GM06990 (cell line): ENCODE measurements at places on chromosomes 4 and X.

DNA sequence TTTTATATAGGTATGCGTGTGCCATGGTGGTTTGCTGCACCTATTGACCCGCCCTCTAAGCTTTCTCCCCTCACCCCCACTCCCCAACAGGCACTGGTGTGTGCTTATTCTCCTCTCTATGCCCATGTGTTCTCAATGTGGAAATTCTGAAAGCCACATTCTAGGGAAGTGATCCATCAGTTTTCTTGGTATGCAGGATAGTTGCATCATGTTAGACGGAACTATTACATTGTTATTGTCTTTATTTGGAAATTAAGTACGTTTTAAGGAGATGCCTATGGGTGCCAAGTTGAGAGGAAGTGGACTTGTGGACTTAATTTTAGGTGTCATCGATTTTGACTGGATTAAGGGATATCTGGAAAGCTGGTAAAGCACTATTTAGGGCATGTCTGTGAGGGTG is 204.6 kb downstream of the RBM46 start:
- no peak for DNase-seq

DNA sequence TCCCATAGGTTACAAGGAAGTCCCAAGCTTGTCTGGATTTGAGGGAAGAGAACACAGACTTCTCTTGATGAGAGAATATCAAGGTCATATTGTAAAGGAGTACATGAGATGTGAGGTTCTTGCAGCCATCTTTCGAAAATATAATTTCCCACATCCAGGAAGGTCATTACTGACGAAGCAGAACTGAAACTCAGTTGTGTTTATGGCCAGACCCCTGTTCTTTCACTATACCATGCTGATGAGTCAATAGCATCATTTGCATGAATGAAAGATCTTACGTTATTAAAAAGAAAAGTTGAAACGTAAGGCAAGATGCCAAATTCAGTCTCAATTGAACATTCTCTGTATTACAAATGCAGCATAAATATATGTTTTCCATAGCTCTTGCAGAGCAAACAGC is 14.2 kb upstream of the CCDC149 start:
- no peak for DNase-seq

DNA sequence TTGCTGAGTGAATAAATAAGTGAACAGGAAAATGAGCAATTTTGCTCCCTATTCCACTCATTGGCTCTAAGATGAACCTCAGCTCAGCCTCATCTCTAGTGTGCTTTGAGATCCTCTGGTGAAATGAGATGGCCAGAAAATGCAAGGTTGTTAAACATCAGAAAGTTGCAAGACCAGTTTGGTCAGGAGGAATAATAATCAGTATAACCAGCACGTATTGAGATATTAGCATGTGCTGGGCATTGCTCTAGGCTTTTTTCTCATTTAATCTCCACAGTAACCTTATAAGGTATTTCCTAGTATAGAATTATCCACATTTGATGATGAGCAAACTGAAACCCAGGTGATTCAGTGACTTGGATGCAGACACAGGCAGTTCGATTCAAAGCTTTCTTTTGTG is 110.5 kb upstream of the PAK3 start:
- DNase-seq: no peak

GRCh38 chrX:68234171-68234910 is 199.0 kb downstream of the OPHN1 start:
- no peak for DNase-seq

- no peak for DNase-seq
Observed at GRCh38 chr4:83096397-83096796, 18.1 kb downstream of the PLAC8 start.

GRCh38 chr4:105093975-105094374 is 52.7 kb upstream of the TET2 start:
- no peak for DNase-seq

DNA sequence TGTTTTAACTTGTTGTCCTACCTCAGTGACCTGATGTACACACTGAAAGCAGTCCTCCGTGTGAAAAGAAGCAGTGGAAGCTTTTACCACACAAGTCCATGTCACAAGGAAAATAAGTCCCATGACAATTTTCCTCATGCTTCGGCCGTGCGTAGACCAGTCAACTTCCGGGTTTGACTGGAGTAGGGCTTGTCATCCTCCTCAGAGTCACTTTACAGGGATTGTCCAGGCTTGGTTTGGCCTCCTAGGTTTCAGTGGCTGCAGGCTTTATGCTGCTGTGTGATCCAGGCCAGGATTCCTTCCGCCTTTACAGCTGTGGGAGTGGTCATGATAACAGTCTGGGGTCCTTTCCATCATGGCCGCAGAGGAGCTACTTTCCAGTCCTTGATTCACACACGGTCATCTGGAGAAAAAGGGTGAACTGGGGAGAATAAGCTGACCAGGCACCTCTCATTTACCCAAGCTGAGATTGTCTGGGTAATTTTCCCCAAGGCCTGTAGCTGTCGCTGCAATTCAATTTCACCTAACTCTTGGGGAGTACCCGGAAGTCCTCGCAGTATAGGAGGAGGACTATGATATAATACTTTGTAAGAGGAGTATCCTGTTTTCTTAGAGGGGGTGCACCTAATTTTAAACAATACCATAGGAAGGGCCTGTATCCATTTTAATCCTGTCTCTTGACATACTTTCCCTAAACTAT is 206.1 kb upstream of the KLF8 start:
- DNase-seq: no peak

DNA sequence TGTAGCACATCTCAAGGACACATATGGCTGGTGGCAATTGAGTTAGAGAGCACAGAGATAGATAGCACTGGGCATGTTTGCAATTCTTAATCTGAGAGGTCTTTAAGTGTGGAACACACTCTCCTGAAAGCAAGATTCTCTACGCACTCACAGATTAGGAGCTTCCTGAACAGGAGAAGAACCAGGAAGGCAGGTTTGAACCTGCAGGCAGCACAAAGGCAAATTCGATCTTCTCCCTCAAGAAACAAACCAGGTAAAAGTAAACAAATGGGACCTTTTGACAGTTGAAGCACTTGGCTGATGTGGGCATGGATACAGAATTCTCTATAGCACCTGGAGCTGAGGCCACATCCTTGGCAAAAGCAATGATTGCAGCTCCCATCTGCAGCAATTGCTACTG is 24.3 kb downstream of the HS3ST1 start:
- DNase-seq: no peak

GRCh38 chr4:10413177-10413576 is 44.0 kb downstream of the ZNF518B start:
- no peak for DNase-seq

DNA sequence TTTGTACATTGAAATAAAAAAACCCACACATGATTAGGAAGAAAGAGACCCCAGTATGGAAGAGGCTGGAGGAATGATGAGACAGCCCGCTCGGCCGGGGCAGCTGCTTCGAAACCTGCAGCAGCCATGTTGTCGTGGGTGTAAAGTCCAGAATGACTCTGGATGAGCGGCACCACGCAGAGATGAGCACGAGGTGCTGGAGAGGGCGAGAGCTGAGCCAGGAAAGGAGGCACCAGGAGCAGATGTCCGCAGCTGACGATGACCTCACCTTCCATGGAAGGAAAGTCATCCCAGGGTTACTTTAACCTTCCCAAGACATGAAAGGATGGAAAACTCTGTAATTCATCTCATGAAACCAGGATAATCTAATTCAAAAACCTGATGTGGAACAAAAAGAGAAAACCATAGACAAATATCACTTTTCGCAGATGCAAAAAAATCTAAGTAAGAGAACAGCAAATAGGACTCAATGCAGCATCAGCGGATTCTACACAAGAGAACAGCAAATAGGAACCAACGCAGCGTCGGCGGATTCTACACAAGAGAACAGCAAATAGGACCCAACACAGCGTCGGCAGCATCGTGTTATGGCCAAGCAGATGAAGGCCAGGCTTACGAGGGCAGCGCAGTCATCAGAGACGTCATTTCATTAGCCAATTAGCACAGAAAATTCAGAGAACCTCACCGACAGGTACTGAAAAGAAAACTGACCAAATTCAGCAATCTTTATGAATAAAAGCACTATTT is 25.9 kb upstream of the SPON2 start:
- no peak for DNase-seq

DNA sequence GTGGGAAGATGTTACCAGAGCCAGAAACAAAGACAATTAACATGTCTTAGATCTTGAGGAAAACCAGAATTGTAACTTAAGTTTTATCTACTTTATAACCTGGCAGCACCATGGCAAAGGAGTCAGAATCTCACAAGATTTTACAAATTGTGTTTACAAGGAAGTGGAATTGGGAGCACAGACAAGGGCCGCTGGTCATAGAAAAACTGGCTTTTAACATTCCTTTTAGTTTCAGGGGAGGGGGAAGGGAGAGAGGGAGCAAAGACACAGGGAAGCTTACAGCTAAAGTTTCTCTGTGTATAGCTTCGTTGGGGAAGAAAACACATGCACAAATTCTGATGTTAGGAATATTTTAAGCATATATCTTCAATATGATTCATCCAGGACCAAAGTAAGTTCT is 10.3 kb upstream of the UGT2B11 start:
- DNase-seq: no peak

DNA sequence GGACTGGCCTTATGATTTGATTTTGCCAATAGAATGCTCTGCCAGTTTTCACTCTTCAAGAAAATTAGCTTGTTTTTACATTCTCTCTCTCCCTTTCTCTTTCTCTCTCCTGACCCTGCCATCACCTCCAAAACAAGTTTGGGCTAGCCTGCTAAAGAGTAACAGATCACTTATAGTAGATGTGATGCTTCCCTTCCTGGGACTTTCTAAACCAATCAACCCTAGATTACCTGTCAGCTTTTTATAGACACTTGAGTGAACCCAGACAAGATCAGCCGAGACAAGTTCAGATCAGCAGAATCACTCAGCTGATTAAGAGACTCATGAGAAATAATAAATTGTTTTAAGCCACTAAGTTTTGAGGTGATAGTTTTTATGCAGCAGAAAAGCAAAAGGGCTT is 521.2 kb downstream of the ANKRD50 start:
- no peak for DNase-seq

DNA sequence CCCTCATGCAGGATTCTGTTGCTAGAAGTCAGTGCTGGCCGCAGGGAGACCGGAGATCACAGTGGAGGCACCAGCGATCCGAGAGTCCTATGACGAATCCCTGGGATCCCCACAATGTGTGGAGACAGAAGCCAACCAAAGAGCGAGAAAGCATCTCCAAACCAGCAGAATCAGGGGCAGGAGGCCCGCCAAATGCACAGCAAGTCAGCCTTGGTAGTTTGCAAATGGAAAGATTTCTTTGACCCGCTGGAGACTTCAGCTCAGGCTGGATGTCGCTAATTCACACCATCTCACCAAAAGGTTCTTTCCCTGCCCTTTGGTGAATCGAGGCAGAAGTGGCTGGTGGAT is 505 bp upstream of the PKD2 start:
- peak; percentile 14 for DNase-seq

DNA sequence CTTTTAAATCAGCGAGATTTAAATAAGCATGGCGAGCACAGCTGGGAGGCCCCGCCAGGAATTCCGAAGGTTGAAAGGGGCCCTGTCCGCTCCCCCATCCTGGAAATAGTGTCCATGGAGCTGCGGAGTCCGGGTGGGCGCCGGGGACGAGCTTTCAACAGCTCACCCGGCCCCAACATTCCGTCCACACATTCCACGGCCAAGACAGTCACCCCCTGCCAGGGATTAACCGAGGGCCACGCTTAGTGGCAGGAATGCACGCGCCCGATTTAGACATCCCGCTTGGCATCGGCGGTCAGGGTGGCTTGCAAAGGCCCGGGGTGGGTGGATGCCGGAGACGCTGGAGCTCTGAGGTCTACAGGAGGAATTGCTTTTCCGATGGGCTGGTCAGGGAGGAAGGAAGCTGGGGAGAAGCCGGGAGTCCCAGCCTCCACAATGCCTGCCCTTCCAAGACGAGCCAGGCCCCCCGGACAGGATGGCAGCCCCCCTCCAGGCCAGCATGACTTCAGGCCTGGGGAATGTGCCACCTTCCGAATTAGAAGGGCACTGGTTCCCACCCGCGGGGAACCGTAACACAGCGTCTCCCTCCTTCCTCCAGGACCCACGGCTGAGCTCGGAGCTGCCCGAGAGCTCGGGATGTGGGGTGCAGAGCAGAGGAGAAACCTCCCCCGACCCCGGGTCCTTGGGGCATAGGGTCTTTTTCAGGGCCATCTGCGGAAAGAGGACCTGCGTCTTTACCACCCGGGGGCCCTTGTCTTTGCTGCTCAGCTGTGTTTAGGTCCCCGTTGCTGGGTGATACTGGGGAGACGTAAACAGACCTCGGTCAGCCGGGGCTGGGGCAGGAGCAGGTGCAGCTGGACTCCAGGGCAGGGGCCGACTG is 26.9 kb upstream of the PPP2R3B start:
- DNase-seq: no peak

- DNase-seq: no peak
Observed at GRCh38 chr4:184014301-184014700, 109.2 kb downstream of the STOX2 start.

GRCh38 chr4:162782096-162782777 is 384.5 kb downstream of the NAF1 start:
- DNase-seq: no peak

DNA sequence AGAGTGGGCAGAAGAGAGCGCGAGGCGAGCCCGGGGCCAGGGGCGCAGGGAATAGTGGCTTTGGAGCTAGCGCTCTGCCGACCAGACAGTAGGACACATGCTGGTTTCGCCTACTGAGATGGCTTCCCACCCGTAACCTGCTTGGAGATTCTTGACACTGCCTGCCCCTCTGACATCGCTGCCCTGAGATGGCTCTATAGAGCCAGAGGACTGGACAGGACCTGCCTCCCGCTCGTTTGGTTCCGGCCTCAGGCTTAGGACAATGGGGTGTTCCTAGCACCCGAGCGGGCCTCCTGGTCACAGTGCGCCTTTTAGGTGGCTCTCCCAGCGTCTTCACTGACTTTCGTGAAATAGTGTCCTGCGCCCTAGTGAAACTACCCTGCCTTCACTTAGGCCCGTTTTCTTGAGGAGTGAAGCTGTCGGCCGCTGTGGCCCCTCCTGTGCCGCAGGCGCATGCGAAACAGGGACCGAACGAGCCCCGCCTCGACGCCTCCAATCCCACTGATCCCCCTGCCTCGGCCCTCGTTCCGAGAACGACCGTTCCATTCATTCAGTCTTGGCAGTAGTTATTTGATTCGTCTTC is 608 bp downstream of the TAF1 start:
- DNase-seq: peak; percentile 33

GRCh38 chrX:55488593-55489313 is 895 bp downstream of the USP51 start:
- peak; percentile 73 for DNase-seq

DNA sequence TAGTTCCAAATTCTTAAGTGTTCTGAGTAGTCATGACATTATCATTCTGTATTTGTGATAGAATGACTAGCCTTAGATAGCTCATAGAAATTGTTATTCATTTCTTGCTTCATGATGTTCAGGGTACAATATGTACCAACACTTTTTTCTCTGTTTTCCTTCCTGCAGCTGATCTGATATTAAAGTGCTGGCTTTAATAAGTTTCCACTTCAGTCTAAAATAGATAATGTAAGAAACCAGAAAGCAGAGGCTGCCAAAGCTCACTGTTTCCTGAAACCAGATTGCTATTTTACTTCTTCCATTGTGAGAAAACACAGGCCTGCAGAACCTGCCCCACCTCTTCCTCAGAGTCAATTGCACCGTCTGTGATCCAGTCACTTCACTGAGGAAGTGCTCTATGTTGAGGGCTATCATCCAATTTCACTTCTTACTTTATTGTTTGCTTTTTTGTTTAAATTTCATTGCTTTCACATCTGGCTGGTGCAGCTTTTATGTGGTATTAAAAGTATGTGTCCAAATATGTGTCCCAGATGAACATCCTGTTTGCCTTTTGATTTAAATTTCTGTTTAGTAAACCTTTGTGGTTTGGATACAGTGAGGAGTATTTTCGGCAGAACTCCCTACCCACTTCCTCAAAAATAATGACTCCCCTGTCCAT is 652.1 kb downstream of the ANKRD50 start:
- DNase-seq: no peak

- peak; percentile 55 for DNase-seq
Observed at GRCh38 chr4:98203332-98204235, 57.6 kb upstream of the RAP1GDS1 start.
